GM04503 (cell line): ENCODE measurements at places on chromosomes 3 and 15.

- no peak for DNase-seq
These were observed 114.1 kb downstream of the ALCAM start for GRCh38 chr3:105480768-105481167.

- DNase-seq = no peak
These were observed 52.2 kb downstream of the C3orf85 start for GRCh38 chr3:109188741-109189140.

- DNase-seq = peak; percentile 12
These were observed 337.9 kb upstream of the KCNMB2 start for GRCh38 chr3:178198329-178198728.

DNA sequence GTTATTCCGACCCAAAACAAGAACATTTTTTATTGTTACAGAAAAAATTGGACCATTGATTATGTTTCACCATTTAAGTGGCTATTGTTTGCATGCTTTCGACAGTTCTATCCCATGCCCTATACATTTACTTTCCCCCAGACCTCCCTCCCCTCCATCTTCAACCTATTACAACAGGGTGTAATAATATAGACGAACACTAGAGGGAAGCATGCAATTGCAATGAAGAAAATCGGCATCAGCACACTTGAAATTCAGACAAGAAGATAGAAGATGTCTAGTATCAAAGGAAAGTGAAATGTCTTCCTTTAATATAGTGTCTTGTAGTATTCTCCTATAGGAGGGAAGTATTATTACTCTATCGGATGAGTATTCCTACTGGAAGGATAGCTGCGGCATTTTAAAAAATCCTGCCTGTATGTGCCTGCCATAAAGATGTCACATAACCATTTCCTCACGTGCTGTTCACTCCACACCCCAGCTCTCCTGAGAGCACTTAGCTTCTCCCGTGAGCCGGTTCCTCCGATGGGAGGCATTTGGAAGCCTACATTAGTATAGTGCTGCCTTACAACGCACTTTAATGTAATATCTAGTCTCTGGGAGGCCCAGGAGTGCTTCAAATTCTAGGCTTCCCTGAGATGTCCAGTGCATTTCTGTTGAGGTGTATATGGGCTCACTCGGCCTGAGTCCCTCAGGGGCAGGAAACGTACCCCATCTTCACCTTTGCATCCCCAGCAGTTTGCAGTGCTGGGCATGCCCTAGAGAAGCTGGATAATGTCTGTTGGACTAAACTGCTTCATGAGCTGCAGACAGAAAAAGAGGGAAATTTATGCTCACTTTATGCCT lies 17.8 kb upstream of the ERICH6 start:
- no peak for DNase-seq

DNA sequence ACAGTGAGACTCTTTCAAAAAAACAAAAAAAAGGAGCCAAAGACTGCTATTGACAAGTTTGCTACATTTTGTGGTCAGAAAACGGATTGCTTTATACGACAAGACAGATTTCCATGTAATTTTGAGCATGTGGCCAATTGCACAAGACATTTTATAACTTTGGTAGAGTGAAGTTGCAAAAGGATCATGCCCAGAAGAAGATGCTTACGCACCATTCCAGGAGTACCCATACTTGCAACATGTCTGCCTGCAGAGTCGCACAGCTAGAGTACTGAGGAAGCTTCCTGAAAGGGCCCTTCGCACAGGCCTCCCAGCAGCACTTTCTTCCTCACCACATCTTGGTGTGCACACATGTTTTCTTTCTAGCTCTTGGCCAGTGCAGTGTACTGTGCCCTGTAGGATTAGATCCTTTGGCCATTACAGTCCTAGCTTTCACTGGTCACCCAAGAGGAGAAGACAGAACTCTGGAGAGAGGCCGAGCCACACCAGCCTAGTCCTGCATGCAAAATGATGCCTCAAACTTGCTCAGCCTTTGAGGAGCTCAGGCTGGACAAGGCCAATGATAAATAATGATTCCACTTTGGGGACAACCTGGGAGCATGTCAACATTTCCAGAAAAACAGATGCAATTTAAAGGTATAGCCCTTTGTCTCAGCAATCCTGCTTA lies 11.7 kb downstream of the CHDH start:
- DNase-seq = peak; percentile 21

DNA sequence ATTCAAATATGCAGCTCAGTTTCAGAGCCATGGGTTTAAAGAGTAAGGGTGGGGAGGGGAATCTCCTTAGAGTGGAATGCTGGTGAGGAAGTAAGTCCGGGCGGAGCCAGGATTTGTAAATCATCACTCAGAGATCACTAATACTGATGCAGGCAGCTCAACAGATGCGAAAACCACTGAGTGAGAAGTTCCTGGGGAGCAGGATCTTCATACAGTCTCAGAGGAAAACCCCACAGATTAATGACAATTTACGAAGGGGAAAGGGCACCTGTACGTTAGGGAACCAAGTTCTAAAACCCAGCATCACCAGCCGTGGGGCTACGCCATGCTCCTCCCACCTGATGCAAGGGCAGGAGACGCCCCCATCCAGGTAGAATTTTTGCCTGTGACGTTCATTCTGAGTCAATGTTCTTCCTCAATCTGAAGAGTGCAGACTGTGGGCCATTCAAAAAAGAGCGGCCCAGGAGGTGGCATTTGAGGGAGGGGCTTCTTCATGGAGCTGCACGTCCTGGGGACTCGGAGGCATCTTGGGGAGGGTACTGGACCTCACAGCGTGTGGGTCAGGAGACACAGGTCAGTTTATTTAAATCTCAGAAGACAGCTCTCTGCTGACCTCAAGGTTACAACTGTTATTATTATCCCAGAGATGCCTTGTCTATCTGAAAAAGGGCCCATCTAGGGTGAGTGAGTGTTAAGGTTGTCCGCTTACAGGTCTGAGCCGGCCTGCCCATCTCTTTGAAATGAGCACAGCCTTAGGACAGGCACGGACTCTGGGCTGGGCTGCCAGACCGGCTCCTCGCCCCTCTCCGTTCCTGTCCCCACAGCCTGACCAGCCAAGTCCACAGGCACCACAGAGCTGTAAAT lies 228.0 kb downstream of the XXYLT1 start:
- DNase-seq = no peak

GRCh38 chr3:73805435-73805834 lies 180.7 kb upstream of the PDZRN3 start:
- DNase-seq = no peak
